ENCODE measurements at places on chromosomes 5 and 9.

DNA sequence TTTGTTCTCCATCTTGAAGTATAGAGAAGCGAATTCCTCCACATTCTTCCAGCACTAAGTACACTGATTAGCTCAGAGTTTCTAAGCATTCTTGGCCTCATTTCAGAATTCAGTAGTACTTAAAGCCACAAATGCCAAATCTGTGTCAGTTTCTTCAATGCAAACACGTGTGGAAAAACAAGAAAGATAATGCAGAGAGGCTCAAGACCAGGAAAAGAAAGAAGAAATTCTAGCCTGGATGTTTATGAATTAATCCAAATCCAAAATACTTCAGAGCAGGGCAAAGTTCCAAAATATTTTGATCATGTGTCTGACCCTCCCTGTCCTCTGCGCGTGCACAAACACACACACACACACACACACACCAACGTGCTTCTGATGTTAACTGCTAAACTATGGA lies 457.6 kb downstream of the SLCO4C1 start:
- DNase-seq: no peak

DNA sequence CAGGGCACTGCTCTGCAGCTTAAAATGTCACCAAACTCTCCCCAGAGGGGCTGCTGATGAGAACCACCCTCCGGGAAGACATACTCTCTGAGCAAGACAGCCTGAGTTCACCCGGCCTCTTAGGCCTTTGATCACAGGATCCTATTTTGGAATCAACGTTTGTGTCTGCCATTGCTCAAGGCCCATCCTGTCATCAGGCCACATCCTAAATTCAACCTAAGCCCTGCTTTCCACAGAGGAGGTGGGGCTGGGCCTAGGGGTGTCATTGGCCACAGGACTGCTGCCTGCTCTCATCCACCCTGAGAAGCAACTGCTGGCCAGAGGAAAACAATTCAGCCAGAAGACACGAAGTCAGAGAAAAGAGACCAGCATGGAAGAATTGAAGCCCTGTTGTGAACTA lies 351.1 kb upstream of the IRX2 start:
- DNase-seq: no peak

DNA sequence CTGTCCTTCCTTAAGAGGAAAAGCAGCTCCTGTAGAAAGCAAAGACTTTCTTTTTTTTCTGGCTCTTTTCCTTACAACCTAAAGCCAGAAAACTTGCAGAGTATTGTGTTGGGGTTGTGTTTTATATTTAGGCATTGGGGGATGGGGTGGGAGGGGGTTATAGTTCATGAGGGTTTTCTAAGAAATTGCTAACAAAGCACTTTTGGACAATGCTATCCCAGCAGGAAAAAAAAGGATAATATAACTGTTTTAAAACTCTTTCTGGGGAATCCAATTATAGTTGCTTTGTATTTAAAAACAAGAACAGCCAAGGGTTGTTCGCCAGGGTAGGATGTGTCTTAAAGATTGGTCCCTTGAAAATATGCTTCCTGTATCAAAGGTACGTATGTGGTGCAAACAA lies 42.3 kb downstream of the NR4A3 start:
- DNase-seq: no peak

- peak; percentile 50 for DNase-seq
Observed at GRCh38 chr5:149447373-149448367, 68.6 kb upstream of the IL17B start.

- DNase-seq: no peak
Observed at GRCh38 chr5:160151017-160151416, 31.8 kb upstream of the PWWP2A start.

DNA sequence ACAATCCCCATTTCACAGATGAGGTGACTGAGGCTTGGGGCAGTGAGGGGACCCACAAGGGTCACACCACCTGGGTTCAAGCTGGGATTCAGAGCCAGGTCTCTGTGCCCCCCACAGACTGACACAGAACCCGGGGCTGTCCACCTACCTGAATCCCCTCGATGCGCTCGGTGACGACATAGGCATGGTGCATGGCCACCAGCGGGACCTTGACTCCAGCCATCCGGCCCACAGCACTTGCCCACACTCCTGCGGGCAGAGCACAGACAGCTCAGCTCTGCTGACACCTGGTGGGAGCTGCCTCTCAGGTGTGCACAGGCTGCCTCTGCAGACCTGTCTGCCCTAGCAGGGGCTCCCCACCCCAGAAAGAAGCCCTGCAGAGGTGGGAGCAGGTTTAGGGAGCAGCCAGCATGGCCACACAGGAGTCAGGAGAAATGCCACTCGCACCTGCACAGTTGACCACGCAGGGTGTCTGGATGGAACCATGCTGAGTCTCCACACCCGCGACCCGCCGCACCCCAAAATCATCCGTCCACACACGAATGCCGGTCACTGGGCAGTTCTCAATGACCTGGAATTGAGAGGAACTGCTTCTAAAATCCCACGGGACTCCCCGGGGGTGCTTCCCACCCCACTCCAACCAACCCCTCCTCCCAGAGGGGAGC lies 8.4 kb downstream of the SARDH start:
- DNase-seq: peak; percentile 50

DNA sequence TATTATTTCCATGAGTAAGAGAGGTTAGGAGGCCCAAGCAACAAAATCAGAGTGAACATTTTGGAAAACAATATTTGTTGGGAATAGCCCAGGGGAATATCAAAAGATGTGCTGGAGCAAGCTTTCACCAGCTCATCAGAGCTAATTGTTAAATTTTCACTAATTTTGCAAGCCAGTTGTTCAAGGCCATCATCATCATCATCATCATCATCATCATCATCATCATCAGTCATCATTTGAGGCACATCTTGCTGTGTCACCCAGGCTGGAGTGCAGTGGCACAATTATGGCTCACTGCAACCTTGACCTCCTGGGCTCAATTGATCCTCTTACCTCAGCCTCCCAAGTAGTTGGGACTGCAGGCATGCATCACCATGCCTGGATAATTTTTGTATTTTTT lies 350.5 kb upstream of the MEF2C start:
- DNase-seq: no peak

DNA sequence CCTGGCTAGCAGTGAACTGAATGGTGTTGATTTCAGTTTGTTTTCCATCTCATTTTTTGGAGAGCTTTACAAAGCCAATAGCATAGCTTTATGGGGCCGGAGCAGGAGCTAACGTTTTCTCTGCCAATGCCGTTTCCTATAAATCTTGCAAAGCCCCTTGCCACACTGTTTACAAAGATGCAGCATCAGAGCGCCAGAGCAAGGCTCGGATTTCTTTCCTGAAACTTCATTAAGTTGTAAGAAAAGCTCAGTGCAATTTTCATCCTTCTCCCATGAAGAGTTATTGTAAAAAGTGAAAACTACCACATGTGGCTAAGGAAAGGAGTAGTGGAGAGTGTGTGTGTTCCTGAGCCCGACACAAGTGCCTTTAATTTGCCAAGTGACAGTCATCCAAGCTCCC lies 178.2 kb upstream of the GDNF start:
- no peak for DNase-seq

- peak; percentile 9 for DNase-seq
Observed at GRCh38 chr9:89277454-89277853, 33.5 kb upstream of the CKS2 start.

DNA sequence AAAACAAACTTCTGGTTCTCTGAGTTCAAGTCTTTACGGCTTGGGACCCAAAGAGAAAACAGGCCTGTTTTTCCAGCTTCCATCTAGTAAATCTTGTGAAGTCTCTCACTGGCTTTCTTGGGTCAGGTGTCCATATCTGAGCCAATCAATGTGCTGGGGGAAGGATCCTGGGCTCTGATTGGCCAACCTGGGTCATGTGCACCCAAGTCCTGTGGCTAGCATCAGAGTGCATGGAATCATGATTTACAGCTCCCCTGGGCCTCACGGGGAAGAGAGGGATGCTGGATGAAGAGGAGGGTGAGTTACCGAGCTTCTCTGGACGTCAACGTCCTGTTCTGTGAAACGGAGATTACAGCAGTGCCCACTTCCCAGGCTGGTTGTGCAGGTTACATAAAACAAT lies 19.4 kb downstream of the CXCL14 start:
- no peak for DNase-seq

GRCh38 chr5:142823126-142823525 lies 52.9 kb downstream of the ARHGAP26 start:
- DNase-seq: no peak

GRCh38 chr5:159642379-159642778 lies 273.9 kb upstream of the ADRA1B start:
- no peak for DNase-seq

- no peak for DNase-seq
Observed at GRCh38 chr5:100846772-100847171, 56.3 kb downstream of the ST8SIA4 start.

- no peak for DNase-seq
Observed at GRCh38 chr5:160092514-160092913, 26.7 kb downstream of the PWWP2A start.

All from islet precursor cell (in vitro differentiated cells).